Activated B cell treated with CpG ODN at 0.5 μM for 24 hours (primary cell): ENCODE measurements at places on chromosomes 4 and X. TPM values are rescaled to one million over a fixed set of nuclear protein-coding genes. Genes with fewer than 3 reads are reported as not detected.

Gene PRDM8
- total RNA-seq, result 9.0 and 11.6 TPM in 2 replicates

Gene SPON2
- 2.2 and 3.4 TPM in 2 replicates for total RNA-seq

Gene ZFP92
- total RNA-seq, result 1.5 and 1.6 TPM in 2 replicates

Gene GABRA4
- not detected in 2 replicates for total RNA-seq

Gene PABPC1L2B
- not detected in 2 replicates for total RNA-seq

DNA sequence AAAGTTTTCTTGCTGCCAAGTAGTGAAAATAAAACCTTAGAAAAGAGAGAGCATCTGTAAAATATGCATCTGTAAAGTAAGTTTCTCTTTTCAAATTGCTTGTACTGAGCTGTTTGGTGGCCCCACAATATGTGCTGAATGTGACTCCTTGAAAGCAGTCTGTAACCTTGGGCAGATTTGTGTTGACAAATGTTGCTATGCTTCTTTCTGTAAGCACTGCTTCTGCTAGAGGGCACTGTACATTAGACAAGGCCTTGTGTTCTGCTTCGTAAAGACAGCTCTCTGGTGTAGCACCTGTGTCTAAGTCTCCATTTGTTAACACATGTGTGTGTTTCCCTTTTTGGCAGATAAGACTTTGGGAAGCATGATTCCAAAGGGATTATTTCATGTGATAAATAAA lies 56.6 kb upstream of the NRK start:
- no peak for DNase-seq

GRCh38 chr4:104616401-104616820 lies 121.7 kb upstream of the CXXC4 start:
- DNase-seq, result no peak

DNA sequence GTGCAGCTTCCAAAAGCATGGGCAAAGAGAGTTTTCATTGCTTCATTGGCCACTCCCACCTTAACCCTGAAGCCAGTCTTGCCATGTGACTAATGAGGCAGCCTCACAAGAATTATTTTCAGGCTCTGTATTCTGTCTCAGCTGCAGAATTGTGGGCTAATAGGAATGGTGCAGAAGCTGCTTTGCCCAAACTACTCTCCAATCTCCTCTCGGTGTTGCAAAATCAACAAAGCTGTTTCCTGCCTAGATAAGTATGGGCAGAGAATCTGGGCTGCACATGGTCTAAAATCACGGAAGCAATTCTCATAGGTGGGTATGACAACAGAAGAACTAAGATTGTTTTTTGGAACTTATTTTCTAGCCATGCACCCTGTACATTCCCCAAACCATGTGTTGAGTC lies 31.4 kb downstream of the PPP1R2C start:
- no peak for DNase-seq

DNA sequence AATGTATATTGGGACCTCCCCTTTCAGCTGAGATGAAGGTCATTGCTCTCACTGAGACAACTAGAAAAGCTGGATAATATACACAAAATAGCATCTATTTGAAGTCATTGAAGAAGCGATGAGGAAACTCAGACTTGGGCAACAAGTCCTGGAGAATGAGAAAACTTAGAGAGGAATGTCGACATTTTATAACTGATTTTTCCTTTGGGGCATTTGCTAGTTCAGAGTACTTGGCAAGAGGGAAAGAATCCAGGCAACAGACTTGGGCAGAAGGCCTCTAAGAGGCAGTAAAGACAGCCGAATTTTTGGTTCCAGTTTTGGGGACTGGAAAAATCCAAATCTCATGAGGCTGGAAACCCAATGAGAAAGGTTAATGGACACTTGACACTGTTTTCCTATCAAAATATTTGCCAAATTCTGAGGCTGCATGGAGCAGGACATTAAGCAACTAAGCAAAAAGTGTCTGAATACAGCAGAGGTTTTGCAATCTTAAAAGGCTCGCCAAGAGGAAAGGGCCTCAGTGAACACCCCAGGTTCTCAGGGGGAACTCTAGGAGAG lies 21.0 kb upstream of the ANXA5 start:
- no peak for DNase-seq

GRCh38 chrX:132127743-132128142 lies at the start of gene FRMD7:
FRMD7 (minus strand) TSS chrX:132128020; CDS start chrX:132127844, 176 bp downstream.
- DNase-seq, result no peak

DNA sequence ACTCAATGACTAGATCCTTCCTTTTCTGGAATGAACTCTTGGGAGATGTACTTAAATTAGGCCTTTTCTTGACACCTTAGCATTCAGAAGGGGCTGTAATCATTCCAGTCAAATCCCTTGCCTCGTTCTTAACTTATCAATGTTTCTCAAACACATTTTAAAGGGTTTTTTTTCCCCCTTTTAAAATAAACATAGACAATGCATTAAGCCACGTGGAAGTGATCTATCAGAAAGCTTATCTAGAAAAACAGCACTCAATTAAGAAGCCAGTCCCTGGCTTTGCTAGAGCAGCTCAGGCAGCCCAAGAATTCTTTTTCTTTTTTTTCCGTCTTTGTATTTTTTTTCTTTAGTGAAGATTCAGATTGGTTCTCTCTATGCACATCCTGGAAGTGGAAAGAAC lies 118.2 kb downstream of the PCDH7 start:
- no peak for DNase-seq

- DNase-seq, result no peak
Measured at GRCh38 chrX:115616943-115617563, 56.1 kb downstream of the PLS3 start.

GRCh38 chr4:1463088-1463926 lies 57.1 kb upstream of the NKX1-1 start:
- no peak for DNase-seq

DNA sequence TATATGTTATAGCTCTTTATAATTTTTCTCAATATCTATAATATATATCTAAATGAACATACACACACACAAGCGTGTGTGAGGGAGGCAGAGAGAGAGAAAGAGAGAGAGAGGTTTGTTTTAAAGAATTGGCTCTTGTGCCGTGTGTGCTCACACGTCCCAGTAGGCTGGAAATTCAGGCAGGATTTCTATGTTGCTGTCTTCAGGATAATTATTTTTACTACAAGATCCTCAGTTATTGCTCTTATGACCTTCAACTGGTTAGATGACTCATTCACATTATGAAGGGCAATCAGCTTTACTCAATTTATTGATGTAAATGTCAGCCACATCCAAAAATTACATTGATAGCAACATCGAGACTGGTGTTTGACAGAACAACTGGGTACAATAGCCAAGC lies 1520.7 kb upstream of the PCDH7 start:
- DNase-seq, result no peak

DNA sequence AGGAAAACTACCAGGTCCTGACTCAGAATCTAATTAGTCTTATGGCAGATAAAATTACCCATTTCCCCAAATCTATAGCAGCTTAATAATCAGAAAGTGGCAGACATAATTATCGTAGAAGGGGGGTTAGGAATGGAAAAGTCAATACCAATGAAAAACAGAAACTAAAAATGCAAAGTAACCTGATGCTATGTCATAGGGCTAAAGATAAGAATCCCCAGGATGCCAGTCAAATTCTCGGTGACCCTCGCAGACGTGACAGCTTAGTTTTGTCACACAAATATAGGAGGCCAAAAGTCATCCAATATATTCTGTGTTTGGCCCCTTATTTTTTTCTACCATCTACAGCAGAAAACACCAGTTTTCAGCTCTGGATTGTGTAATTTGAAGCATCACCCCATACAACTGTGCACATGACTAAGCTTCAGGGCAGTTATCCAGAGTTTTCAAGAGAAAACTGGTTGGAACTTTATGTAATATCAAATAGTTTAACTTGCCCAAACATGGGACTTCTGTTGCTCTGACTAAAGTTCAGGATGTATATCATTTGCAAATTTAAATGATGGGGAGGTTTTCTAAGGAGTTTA lies 30.9 kb downstream of the RASSF6 start:
- no peak for DNase-seq

- no peak for DNase-seq
Measured at GRCh38 chr4:184163813-184164212, 53.9 kb downstream of the ENPP6 start.

GRCh38 chr4:138831948-138832347 lies 183.6 kb upstream of the NOCT start:
- no peak for DNase-seq

GRCh38 chr4:118810991-118811764 lies 24.7 kb downstream of the SEC24D start:
- DNase-seq, result no peak

DNA sequence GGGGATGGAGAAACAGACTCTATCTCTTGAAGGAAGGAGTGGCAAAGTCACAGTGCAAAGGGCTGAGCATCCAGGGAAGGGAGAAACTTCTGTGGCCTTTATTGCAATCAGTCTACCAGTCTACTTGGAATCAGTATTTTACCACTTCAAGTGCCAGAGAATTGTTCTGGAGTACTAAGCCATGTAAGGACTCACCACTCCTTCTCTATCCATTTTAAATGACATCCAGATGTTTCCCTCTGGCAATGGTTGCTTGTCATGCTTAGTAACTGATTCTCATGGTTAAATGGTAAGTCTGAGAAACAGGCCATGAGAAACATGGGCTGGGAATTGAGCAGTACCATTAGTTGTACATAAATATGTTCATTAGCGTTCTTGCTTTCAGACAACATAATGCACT lies 21.1 kb upstream of the SMIM10 start:
- no peak for DNase-seq

DNA sequence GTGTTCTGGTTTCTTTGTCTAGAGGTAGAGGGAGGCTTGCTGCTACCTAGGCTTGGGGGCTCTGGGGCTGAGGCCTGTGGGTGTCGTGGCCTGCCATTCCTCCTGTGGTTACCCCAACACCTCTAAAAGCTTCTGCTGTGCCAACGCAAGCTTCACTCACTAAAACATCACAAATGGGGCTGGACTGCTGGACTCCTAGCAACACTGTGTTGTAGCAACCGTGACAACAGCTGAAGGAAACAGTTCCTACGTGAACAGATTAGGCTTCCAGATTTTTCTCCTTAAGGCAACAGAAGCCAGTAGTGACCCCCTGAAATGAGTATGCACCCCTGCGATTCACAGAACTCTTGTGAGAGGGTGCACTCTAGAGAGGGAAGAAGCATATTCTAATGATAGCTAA lies 138.3 kb upstream of the TEX13D start:
- no peak for DNase-seq
